Stimulated activated CD4-positive, alpha-beta T cell treated with anti-CD3 and anti-CD28 coated beads, Interleukin-4, amount 100 ng/mL, for 24 hours (primary cell): ENCODE measurements at places on chromosomes 1 and 21.

- DNase-seq, result no peak
Measured at GRCh38 chr1:112540226-112540794, 31.5 kb downstream of the WNT2B start.

DNA sequence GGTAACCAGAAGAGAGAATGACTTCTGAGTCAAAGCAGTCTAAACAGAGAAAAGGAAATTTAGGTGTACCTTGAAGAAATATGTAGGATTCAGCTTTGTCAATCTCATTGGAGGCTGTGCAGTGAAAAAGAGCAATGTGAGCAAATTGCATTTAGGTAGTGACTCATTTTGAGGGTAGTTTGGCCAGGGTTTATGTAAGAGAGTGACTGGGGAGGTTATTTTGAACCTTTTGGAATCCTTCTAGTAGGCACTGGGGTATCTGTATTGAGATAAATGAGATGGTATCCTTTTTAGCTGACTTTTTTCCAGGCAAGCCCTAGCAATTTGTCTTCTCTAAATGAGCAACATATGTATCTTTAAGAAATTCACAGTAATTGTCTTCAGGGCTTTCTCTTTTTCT, 95.9 kb downstream of the DISP1 start:
- no peak for DNase-seq

- DNase-seq, result no peak
Measured at GRCh38 chr1:39026866-39027507, 837 bp downstream of the NDUFS5 start.

DNA sequence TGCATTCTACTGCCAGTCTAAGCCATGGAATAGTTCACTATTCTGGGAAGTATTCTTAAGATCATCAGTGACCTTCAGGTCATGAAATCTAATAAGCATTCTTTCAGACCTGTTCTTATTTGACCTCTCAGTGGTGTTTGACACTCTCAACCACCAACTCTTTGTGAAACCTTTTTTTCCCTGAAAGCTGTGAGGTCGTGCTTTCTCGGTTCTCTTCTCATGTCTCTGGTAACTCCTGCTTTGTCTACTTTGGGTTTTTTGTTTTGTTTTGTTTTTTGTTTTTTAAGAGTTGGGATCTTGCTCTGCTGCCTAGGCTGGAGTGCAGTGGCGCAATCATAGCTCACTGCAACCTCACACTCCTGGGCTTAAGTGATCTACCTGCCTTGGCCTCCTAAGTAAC, 56.3 kb downstream of the POU2F1 start:
- DNase-seq, result no peak

DNA sequence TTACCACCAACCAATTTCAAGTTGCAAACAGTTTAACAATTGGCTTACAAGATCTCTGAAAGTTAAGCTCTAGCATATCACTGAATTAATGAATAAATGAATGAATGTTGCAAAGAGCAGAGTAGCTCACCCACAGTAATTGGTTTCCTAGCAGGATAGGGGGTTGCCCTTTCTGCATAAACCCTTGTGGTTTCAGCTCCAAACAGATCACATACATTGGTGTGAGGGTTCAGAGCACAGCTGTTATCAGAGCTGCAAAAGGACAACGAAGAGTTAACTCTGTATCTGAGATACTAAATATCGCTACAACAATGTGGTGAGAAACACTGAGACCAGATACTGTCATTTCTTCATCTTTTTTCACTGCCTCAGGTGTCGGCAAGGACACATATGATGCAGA, 46.6 kb downstream of the NTNG1 start:
- DNase-seq, result no peak

DNA sequence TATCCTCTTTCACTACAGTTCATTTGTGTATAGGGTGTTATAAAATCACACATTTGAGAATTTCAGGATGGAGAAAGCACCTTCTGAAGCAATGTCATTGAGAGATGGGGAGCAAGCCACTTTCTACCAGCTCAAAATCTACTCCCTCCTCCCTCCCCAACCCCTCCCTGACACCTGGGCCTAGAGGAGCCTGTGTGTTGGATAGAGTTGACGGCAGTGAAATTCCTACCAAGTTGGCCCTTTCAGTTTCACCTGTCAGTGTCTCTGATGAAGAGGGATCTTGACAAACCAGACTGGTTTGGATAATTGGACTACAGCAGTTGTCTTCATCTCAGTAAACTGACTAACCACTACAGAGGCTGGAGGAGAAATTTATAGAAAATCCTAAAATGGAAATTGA, 125.0 kb upstream of the HOOK1 start:
- no peak for DNase-seq

- DNase-seq, result no peak
Measured at GRCh38 chr1:112444269-112444668, 48.3 kb downstream of the CTTNBP2NL start.

DNA sequence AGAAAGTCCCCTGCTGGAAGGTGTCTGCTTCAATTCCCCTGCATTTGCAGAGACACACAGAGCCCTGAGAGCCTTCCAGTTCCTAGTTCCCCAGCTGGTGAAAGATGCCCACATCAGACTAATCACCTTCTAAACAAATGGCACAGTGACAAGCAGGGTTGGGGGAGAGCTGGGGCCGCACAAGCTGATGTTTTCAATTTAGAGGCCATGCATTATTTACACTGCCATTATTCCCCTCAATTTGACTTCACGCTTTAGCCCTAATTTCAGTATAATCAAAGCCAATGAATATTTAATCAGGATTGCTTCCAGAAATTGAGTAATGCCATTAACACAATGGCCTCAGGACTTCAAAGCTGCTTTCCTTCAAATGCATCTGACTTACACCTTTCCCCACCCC, 81.5 kb downstream of the BEND5 start:
- no peak for DNase-seq

DNA sequence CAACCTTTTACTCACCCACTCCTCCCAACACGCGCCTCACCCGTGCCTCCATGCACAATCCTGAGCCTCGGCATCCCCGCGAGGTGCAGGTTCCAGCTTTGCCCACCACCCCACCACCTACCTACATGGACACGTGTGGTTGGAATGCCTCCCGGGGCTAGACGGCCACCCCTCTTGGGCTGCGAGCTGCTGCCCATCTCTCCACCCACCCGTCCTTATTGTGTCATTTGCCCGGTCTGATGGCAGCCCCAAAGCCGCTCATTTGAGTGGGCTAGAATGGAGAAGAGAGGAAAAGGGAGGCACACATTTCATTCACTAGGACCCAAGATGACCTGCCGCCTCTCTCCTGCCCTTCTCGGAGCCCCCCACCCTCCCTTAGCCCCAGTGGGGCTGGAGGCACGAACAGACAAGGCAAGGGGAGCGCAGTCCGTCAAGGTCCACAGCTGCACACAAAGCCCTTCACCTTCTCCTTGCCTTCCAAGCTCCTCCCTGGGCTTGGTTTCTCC, 785 bp downstream of the ZNF697 start:
- DNase-seq, result no peak

- no peak for DNase-seq
Measured at GRCh38 chr1:223700388-223700918, 11.9 kb upstream of the CAPN2 start.

DNA sequence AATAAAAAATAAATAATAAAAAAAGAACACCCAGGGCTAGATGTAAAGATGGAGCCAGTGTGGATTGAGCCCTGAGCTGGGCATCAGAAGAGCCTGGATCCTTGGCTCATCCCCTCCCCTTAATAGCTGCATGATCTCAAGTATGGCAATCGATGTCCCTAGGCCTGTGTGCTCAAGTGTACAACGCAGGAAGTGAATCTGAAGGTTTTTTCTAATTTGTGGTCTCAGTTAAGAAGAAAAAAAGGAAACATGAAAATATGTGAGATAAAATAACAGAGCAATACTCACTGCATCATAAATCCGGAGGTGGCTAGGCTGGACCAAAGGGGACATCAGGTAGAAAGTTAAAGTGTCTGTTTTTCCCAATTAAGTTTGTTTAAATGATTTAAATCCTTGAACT, 47.3 kb upstream of the SLC44A3 start:
- no peak for DNase-seq

- DNase-seq, result no peak
Measured at GRCh38 chr1:21693732-21694131, 24.6 kb upstream of the RAP1GAP start.

GRCh38 chr21:19261731-19262376, 858.3 kb upstream of the TMPRSS15 start:
- DNase-seq, result no peak

GRCh38 chr1:40880813-40881549, 18.8 kb upstream of the CITED4 start:
- DNase-seq, result no peak

GRCh38 chr1:204598319-204598969, 82.2 kb downstream of the MDM4 start:
- DNase-seq, result no peak

GRCh38 chr1:228454238-228454637, 32.9 kb upstream of the RNF187 start:
- no peak for DNase-seq

- DNase-seq, result no peak
Measured at GRCh38 chr1:185860311-185860710, 126.1 kb downstream of the HMCN1 start.

GRCh38 chr21:45872902-45873301, 108.7 kb upstream of the COL6A1 start:
- DNase-seq, result no peak

- no peak for DNase-seq
Measured at GRCh38 chr1:59013276-59013927, 229.6 kb upstream of the JUN start.

DNA sequence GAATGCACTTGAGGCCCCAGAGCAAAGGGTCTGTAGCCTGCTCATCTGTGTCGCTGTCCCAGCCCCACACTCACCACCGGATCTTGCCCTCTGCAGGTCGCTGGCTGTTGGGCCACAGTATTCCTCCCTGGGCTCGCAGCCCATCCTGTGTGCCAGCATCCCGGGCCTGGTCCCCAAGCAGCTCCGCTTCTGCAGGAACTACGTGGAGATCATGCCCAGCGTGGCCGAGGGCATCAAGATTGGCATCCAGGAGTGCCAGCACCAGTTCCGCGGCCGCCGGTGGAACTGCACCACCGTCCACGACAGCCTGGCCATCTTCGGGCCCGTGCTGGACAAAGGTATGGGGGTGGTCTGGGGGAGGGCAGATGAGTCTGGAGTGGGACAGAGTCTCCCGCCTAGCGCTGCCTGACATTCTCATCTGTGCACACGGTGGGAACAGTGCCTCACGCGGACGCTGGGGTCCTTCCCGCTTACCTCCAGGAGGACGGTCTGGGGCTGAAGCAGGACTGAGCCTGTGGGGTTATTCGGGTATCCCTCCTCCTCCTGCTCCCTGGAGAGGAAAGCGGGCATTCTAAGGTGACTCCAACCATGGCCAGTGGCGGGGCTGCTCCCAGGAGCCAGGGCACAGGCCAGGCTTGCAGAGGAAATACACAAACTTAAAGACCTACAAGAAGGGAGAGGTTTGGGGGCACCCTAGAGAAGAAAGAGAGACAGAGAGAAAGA, 15.9 kb downstream of the WNT3A start:
- DNase-seq, result no peak

GRCh38 chr1:69513601-69514000, 54.1 kb upstream of the LRRC7 start:
- DNase-seq, result no peak

DNA sequence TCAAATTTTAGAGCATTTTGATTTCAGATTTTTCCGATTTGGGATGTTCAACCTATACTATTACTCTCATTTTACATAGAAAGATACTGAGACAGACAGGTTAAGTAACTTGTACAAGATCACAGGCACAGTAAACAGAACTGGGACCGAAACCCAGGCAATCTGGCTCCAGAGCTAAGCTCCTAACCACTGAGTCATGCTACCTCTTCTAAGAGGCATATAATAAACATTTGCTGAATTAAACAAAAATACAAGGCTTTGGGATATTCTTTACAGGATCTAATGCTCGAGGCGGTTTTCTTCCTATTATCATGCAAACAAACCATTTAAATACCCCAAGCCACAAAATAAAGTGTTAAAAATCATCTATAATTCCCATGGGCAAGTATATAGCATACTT, 50.3 kb downstream of the MCOLN2 start:
- no peak for DNase-seq

DNA sequence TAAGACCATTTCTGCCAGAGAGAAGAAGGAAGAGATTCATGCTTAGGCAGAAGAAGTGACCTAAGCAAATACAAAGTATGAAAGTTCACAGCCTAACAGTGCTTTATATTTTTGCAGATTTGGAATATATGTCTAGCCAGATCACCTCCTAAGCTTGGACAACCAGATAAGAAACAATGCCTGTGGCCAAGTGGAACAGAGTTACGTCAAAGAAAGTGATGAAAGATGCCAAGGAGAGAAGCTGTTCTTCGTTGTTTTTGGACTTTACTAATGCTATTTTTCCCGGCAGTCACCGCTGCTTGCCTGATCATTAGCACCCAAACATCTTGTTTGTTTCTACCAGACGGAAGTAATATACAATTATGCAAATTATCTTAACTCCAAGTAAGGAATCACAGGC, 489.2 kb upstream of the C1orf87 start:
- DNase-seq, result no peak

DNA sequence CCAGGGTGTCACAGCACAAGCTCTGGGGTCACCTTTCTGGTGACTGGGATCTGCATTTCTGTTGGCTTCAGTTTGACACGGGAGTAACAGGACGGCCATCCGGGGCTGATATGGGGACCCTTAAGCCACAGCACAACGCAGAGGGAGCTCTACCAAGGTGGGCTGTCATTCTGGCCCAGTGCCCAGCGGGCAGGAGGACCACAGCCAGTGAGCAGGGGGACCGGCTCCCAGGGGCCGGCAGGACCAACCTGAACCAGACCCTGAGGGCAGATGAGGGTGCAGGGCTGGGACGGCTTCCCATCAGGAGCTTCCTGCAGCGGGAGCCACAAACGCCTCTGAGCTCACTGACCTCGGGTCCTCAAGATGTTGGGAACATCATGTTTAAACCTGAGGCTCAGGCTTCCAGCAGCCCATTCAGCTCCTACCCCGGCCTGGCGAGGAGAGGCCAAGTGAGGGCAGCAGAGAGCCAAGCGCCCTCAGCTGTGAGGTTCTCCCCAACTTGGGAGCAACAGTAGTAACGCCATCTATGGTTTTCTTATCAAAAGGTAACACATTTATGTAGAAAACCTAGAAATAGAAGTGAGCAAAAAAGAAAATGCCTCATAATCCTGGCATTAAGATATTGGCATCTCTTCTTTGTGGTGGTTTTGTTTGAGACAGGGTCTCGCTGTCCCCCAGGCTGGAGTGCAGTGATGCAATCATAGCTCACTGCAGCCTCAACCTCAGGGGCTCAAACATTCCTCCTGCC, 26.8 kb downstream of the TMEM201 start:
- DNase-seq, result peak; percentile 59

GRCh38 chr1:41365772-41366454, 4.7 kb downstream of the FOXO6 start:
- DNase-seq, result no peak

DNA sequence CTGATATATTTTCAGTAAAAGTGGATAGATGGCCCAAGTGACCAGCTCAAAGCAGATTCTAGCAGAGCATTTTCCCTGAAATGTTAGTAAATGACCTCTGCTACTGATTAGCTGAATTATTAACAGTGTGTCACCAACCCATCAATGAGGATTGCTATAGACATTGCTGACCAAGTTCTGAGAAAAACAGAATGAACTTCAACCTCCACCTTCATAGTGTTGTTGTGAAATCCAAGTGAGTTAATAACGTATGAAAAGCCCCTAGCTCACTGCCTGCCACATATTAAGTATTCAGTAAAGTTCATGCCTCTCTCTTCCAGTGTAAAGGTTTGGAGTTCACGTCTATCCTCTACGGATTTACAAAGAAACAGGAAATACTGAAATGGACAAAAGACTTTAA, 15.8 kb downstream of the PLPP3 start:
- no peak for DNase-seq
